Mesothelial cell of epicardium (in vitro differentiated cells): ENCODE measurements at places on chromosomes 16 and 17.

DNA sequence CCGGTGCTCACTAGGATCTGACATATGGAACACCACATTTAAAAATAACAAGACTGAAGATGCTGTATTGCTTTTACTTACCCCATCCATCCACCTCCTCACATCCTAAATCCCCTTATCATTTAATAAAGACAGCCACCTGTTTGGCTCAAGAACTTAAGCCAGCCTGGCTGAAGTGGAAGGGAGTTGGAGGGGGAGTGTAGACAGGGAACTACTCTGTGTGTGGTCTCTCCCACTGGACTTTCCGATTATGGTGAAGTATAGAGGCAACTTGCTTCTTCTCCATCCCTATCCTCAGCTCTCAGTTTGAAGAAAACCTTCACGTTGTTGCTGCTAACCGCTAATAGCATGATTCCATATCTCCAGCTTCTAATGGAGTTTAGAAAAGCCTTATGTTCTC, 313.4 kb downstream of the CDH11 start:
- no peak for DNase-seq

DNA sequence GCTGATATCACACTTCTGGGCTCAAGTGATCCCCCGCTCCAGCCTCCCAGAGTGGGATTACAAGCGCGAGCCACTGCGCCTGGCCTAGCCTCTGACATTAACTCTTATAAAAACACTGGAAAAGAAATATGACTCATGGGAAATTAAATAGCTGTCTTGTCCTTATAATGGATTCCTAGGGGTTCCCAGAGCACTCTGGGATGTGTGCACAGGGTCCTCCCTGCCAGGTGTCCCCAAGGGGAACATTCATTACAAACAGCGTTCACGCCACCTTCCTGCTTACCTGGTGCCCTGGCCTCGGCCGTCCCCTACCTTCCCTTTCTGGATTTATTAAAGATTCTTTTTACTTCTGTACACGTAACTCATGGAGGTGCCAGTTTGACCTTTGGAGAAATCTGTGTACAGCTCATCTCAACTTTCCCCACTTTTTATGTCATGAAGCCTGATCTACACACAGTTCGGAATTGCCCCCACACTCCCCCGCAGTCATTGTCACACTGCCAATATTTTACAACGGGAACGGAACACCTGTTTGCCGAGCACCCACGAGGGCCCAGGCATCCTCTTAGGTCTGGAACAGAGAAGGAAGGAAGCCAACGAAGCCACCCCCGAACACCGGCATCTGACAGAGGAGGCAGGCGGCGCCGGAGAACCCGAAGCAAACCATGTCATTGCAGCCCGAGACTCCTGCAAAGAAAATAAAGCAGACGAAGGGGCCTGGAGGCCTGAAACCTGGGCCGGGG, 39.7 kb upstream of the MEAK7 start:
- DNase-seq, result no peak

DNA sequence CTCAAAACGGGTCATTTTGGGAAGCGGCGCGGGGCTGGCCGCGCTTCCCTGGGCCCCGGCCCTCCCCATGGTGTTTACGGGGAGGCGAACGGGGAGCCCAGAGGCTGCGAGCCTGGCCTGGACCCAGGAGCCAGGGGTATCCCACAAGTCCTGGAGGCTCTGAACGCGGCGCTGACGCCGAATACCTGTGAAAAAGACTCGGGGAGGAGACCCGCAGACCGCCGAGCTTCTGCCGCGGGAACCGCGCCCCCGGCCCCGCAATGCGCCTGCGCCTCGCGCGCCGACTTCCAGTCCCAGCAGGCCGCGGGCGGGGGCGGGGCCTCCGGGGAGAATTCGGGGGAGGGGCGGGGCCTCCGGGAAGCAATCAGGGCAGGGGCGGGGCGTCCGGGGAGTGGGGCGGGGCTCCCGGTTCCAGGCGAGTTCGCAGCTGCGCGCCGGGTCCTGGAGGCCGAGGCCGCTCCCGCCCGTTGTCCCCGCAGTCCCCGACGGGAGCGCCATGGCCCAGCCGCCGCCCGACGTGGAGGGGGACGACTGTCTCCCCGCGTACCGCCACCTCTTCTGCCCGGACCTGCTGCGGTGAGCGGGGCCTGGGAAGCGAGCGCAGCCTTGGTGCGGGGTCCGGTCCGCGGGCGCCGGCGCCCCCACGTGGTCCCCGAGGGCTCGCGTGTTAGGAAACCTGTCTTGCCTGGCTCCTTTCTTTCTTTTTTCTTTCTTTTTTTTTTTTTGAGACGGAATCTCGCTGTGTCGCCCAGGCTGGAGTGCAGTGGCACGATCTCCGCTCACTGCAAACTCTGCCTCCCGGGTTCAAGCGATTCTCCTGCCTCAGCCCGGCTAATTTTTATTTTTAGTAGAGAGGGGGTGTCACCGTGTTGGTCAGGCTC, at the start of gene DECR2:
Gene DECR2, plus strand, starts transcription at position 418 of the 881 bp plus-strand sequence. Its CDS starts 79 bp downstream, at position 497.
- peak; percentile 96 for DNase-seq

DNA sequence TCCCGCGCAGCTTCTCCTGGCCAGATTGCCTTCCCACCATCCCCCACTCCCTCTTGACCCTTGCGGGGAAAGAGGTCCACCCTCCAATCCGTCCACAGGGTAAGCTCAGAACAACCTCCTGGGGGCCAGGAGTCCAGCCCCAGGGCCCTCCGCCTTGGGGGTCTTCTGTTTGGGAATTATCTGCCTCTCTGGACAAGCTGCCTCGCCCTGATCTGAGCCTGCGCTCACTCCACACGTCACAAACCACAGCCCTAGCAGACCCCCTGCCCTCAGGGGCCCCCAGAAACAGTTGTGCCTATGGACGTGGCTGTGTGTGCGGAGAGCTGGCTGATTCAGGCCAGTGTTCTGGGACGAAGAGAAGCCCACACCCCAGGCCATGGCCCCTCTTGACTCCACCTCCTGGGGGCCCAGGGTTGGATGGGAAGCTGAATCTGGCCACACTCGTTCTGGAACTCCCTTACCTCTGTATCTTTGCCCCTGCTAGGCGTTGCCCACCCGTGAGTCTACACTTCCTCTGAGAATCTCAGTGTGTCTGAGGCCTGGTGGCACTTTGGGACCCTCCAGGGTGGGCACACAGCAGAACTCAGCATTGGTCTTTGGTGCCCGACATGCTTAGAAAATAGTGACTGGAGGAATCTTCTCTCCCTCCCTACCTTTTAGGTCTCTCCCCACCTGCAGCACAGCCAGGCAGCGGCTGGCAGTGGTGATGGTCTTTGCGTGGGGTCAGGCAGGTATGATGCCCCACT, 119.9 kb upstream of the SMURF2 start:
- DNase-seq, result no peak

GRCh38 chr16:84718-85406, 6.8 kb downstream of the MPG start:
- no peak for DNase-seq

DNA sequence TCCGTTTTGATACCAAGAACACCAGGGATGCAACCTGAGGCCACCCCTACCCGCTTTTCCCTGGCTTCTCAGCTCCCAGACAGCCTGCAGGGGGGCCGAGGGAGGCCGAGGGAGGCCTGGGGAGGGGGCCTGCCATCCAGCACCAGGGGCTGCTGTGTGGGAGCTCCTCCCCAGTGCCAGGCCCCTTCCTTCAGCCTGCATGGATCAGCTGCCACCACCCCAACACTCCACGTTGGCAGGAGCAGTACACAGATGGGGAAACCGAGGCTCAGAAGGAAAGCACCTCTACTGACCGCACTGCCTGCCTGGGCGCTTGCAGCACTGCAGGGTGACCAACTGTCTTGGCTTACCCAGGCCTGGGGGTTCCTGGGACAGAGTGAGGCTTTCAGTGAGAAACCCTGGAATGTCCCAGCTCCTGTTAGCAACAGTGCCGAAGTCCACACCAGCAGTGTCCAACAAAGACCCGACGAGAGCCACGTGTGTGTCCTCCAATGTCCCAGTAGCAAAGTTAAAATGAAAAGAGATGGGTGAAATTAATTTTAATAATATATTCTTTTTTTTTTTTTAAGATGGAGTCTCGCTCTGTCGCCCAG, 5.3 kb upstream of the OSGIN1 start:
- no peak for DNase-seq

- no peak for DNase-seq
These were observed 694.7 kb upstream of the SALL1 start for GRCh38 chr16:51845586-51846305.

DNA sequence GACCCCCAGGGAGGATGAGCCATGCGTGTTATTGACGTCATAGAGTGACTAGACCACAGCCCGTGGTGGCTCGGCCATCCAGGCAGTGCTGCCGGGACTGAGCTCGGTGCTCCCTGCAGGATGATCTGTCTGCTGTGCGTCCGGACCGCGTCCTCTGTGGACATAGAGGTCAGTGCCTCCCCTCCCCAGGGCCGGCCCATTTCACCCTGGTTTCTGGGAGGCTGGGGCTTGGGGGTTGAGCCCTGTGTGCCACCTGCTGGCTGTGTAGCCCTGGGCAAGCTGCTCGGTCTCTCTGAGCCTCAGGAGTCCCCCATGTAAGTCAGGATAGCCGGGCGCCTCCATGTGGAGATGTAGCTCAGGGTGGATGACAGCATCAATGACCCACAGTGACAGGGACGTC, 8.3 kb downstream of the TSC2 start:
- DNase-seq, result no peak

DNA sequence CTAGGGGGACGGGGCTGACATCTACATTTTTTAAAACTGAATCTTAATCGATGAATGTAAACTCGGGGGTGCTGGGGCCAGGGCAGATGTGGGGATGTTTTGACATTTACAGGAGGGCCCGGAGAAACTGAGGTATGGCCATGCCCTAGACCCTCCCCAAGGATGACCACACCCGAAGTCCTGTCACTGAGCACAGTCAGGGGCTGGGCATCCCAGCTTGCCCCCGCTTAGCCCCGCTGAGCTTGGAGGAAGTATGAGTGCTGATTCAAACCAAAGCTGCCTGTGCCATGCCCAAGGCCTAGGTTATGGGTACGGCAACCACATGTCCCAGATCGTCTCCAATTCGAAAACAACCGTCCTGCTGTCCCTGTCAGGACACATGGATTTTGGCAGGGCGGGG, 21.4 kb downstream of the ADAM11 start:
- DNase-seq, result no peak

DNA sequence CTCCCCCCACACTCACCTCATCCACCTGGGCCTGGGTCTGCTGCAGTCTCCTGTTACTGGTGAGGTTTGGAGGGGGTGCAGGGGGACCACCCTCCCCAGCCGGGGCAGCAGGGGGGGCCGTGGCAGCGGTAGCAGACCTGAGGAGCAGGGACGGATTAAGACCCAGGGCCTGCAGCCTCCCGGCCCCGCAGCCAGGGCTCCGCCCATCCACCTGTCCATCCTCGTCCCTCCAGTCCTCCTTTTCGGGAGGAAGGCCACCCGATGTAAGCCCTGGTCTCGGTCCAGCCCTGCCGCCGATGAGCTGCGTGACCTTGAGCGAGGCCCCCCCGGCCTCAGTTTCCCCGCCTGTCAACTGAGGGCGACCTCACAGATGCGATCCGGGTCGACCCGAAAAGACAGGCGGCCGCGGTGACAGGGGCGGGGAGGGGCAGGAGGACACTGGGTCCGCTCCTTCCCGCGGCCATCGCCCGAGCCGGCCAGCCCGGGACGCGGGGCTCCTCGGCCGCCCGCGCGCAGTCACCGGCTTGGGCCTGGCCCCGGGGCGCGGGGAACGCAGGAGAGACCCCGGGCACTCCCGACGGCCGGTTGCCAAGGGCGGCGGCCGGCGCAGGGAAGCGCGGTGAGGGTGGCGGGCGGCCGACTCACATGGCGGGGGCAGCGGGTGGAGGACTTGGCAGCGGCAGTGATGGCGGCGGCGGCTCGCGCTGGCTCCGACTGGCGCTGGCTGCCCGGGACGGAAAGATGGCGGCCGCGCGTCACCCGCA, at the start of gene VAMP2:
Gene VAMP2, minus strand, starts transcription at position 716 of the 764 bp plus-strand sequence. Its CDS starts 69 bp downstream, at position 647.
- peak; percentile 75 for DNase-seq

GRCh38 chr16:49013727-49014080, 267.9 kb downstream of the CBLN1 start:
- no peak for DNase-seq

DNA sequence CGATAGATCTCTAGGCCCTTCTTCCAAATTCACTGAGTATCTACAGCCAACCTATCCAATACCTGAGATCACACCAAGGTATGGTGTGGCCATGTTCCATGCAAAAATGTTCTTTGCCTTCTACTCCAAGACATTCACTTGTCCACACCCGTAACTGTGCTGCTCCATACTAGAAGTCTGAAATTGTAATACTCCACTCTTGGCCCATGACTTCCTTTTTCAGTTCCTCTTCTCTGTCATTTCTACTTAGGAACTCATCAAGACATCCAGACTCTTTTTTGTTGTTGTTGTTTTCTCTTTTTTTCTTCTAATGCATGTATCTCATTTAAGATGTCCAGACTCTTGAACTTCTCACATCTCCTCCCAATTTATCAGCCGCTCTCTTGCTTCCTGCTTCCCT, 42.5 kb upstream of the KSR1 start:
- DNase-seq, result no peak

GRCh38 chr16:5653041-5653440, 555.4 kb upstream of the EEF2KMT start:
- DNase-seq, result no peak

- DNase-seq, result no peak
These were observed 20.8 kb upstream of the PLLP start for GRCh38 chr16:57305159-57305811.

GRCh38 chr16:7362231-7362630, 29.6 kb downstream of the RBFOX1 start:
- no peak for DNase-seq

- DNase-seq, result no peak
These were observed 11.9 kb downstream of the CDK5RAP3 start for GRCh38 chr17:47982645-47983390.

DNA sequence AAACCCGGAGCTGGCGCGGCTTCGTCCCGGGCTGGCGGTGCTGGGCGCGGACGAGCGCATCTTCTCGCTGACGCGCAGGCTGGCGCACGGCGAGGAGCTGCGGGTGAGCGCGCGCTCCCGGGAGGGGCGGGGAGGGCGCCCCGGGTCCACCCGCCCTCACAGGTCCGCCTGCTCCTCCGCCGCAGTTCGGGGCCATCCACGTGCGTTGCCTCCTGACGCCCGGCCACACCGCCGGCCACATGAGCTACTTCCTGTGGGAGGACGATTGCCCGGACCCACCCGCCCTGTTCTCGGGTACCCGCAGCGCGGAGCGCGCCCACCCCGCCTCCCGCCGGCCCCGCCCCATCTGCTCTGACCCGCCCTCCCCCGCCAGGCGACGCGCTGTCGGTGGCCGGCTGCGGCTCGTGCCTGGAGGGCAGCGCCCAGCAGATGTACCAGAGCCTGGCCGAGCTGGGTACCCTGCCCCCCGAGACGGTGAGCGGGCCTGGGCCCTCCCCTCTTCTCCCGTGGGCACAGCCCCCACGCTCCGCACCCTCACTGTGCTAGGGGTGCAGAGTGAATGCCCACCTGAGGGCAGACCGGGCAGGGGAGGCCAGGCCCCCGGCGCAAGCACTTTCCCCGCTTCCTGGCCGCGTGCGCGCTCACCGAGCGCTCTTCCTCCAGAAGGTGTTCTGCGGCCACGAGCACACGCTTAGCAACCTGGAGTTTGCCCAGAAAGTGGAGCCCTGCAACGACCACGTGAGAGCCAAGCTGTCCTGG, 1.4 kb downstream of the HAGHL start:
- DNase-seq, result peak; percentile 58

DNA sequence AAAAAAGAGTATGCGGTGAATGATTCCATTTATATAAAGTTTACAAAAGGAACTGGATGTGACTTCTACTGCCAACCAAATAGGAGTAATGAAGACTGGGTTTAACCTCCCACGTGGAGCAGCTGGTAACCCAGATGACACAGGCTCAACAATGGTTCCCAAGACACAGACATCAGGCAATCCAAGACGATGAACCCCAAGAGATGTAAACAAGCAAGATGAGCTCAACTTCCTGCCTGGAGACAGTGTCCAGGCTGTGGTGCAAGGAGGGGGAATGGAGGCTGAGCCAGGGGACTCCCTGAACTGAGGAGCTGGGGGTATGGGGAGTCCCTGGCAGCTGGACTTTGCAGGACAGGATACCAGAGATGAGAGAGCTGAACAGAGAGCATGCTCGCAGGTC, 104.7 kb downstream of the LITAF start:
- no peak for DNase-seq
